ENCODE measurements at places on chromosomes 11 and 22.

DNA sequence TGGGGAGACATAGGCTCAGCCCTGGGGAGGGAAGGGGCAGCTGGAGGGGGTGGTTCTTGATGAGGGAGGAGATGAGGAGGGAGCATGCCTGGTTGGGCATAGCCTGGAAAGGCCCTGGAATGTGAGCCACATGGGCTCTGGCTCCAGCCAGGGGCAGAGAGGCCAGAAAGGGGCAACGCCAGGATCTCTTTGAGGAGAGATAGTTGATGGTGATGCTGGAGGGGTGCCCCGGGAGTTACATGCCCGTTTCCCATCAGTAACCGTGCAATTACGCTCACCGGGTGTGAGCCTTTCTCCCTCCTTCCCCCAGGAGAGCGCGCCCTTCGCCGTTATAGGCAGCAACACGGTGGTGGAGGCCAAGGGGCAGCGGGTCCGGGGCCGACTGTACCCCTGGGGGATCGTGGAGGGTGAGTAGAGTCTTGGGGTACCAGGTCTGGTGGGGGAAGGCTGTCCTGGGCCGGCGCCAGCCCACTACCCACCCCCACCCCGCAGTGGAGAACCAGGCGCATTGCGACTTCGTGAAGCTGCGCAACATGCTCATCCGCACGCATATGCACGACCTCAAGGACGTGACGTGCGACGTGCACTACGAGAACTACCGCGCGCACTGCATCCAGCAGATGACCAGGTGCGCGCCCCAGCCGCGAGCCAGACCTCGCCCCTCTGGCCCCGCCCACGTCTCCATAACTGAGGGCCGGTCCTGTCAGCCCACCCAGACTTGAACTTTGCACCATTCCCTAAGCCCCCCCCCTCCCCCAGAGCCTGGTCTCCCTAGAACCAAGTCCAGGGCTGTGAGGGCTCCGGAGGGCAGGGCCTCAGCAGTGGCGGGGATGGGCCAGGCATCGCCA, 1.8 kb upstream of the GP1BB start:
- no peak for DNase-seq

DNA sequence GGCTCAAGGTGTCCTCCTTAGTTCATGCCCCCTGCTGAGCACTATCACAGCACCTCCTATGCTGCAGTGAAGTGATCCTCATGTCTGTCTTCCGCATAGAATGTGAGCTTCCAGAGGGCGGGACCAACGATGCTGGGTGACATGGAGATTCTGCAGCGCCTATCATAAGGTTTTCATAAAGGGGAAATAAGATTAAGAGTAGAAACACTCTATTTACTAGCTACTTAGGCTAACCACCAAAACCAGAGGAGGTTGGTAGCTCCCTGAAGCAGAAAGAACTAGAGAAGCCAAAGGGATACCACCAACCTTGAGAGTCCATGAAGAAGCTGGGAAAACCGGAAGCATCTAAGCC, 39.3 kb upstream of the POU2AF1 start:
- DNase-seq, result no peak

DNA sequence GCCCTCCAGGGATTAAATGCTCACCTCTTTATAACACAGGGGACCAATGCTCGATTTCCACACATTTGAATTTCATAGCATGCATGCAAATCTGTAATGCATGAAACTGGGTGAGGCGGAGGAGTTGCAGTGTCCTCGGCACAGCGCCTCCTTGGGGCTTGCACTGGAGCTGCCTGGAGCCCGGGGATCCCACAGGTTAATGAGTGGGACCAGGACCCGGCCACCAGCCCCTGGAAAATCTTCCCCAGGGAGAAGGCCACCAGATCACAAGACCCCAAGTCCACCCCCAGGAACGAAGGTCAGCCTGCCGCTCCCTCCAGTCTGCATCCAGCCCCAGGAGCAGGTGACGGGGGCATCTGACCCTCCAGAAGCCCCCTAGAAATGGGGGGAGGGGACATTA, 119.1 kb downstream of the MN1 start:
- DNase-seq, result no peak

DNA sequence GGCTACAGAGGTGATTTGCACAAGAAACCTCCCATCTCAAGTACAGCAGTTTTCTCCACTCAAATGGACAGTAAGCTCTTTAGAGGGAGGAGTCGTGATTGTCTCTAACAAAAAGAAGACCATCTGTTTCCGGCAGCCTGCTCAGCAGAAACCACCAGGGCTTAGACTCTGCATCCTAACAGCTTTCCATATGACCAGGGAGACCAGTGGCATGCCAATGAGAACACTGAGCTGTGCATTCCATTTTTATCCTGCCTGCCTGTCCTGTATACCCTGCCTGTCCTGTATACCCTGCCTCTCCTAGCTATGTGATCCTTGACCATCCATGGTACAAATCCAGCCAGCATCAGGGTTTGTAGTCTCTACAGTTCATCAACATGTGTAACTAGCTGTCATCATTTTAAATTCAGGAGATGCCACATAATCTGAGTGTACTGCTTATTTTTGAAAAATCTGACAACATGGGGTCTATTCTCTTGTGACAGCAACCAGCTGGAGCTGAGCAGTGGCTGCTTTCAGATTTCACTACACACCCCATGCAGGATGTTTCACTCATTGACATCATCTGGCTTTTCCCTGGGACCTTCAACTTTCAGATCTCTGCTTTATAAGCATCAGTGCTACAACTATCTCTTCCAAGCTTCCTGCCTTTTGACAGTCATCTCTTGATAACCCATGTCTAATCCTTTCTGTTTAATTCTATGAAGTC, 50.5 kb upstream of the POU2AF2 start:
- no peak for DNase-seq

DNA sequence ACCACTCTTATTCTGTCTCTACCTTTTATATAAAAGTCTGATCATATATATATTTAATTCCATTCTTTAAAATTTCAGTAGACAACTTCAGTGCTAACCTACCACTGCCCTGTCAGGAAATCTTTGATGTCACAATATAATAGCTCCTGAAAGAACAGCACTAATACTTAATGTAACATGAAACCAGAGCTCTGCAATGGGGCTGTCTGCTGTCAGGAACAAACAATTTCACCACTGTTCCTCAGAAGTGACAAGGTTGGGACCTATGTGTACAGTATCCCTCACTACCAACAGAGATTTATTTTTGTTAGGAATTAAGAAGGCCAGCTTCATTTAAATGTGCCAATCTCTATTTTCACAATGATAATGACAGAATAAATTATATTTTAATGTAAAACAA, 165.5 kb upstream of the C11orf58 start:
- no peak for DNase-seq

- no peak for DNase-seq
Observed at GRCh38 chr11:103709371-103709770, 327.1 kb upstream of the DDI1 start.

DNA sequence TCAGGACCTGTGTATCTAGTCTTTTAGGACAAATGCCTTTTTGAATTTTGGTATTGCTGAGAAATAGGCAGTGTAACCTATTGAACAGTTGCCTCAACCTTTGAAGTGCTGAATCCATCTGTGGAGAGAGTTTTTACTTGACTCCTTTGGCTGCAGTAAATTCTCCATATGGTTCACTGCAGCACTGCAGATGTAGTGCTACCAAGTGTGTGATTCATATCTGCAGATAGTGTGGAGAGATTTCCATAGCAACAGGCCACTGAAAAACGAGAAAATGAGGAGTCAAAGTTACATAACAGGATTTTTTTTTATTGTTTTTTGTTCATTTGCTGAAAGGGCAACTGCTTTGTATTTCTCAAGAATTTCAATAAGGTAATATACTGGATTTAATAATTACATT, 356.1 kb downstream of the RAB38 start:
- no peak for DNase-seq

DNA sequence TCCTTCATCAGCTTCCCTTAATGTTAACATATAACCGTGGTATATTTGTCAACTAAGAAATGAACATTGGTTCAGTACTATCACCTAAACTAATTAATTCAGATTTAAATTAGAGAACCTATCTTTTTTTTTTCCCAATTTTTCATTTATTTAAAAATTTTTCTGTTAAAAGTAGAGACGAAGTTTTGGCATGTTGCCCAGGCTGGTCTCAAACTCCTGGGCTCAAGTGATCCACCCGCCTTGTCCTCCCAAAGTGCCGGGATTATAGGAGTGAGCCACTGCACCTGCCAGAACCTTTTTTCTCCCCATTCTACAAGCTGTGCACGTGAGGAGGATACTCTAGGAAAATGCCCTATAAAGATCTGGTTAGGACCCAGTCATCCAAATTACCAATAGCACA, 3.6 kb downstream of the EI24 start:
- no peak for DNase-seq

DNA sequence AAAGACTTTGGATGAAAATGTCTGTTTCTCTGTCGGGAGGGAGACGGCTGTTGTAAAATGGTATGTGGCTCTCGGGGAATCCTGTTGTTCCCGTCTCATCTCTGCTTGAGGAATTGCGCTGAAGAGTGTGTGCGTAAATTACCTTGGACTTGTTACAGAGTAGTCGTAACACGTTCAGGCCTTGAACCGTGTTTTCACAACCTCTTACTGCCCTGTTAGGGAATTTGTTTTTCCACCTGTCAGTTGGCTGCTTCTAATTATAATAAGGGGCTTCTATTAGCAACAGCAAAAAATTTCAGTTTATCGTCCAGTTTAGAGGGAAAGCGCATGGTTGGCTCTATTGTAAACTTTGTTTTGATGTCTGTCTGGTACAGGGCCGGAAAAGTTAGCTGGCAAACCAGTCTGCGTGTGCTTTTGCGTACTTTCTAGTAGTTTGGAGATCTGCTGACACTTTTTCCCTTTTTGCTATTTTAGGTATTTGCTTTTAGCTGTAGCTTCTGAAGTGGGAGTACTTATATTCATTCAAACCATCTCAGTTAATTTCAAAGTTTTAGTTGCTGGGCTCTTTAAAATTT, 1.5 kb downstream of the HIPK3 start:
- no peak for DNase-seq

DNA sequence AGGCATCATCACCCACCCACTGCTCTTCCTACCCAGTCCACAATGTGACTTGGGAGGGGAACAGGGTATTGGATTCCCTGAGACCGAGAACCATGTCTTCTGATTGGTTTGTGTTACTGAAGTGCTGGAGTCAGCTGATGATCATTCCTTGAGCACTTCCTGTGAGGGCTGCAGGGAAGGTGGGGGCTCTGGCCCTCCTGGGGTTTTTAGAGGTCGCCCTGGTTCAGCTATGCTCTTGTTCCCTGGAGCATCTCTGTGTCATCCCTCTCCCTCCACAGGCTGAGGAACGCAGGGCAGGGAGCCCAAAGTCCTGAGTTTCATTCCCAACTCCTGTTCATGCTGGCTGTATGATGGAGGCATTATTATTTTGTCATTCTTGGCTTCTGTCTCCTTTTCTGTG, 6.7 kb downstream of the ZC3H7B start:
- no peak for DNase-seq

DNA sequence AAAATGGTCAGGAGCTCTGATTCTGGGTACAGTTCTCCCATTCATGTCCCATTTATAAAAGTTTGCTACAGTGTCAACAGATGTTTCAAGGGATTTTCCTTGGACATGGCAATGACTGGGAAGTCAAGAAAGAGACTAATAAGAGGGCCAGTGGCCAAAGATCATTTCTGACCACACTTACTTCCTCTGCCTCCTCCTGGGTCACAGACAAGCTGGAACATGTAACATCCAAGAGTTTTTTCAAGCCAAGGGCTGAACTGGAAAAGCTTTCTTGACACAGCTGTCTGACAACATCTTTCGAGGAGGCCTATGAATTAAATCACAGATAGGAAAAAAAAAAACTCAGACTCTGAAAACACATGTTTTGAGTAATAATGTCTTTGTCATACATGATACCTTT, 8.7 kb downstream of the COMMD9 start:
- no peak for DNase-seq

DNA sequence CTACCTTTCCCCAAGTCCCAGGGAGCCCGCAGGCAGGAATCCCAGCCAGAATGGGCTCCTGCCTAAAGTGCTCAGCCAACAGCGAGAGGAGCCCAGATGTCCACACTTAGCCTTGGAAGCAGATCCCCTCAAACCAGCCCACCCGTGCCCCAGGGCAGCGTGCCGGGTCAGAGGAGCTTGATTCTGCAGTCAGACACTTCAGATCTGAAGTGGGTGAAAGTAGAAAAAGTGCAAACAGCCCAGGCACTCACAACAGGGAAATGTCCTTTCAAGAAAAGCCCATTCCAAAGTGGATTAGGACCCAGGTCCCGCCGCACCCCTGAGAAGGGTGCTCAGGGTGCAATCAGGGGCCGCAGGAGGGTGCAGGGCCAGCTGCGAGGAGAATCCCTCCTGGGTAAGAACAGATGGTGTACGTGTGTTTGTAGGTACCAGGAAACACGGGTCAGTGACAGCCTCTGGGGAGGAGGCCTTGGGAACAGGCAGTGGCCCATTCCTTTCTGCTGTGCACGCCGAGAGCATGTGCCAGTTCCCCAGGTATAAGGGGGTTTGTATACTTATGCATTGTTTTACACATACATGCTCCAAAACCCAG, 17.7 kb downstream of the ELFN2 start:
- no peak for DNase-seq

Data from stimulated activated CD4-positive, alpha-beta T cell treated with anti-CD3 and anti-CD28 coated beads, TNF-alpha, amount 100 ng/mL, for 24 hours (primary cell).